ENCODE measurements at places on chromosomes 1 and 21.

DNA sequence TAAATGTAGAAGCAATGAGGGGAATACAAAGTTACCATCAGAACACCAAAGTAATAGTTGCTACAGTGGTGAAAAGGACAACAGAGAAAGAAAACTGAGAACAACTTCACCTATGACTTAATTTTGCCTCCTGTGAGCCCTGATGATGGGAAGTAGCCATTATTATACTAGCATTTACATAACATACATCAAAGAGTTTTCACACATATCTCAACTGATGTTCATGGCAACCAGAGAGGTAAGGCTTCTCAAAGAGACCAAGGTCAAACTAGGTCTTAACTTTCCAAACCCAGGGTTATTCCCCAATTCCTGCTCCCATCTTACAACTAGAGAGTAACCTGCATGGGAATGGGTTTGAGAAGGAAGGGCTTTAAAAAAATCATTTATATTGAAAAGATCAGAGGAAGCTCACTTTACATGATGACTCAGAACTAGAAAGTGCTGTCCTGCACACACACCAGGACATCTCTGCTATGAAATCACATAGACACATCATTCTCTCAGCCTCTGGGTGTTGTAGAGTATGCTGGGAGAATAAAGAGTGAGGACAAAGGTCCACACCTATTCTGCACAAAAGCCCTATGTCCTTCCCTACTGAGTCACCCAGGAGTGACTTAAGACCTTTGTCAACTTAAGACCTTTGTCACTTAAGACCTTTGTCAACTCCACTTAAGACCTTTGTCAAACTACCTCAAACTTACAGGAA is 179.7 kb downstream of the TNFSF18 start:
- DNase-seq = no peak

GRCh38 chr1:240385985-240386978 is 225.7 kb downstream of the GREM2 start:
- DNase-seq = peak; percentile 76

- DNase-seq = no peak
Measured at GRCh38 chr1:220272841-220273090, 513 bp upstream of the RAB3GAP2 start.

DNA sequence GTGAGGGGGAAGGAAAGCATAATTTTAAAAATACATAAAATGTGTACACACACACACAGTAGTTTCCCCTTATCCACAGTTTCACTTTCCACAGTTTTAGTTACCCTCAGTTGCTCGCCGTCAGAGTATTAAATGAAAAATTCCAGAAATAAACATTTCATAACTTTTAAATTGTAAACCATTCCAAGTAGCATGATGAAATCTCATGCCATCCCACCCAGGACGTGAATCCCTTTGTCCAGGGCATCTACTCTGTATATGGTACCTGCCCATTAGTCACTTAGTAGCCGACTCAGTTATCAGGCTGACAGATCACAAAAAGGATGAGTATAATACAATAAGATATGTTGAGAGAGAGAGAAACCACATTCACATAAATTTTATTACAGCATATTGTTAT is 36.2 kb downstream of the EPS15 start:
- peak; percentile 12 for DNase-seq

DNA sequence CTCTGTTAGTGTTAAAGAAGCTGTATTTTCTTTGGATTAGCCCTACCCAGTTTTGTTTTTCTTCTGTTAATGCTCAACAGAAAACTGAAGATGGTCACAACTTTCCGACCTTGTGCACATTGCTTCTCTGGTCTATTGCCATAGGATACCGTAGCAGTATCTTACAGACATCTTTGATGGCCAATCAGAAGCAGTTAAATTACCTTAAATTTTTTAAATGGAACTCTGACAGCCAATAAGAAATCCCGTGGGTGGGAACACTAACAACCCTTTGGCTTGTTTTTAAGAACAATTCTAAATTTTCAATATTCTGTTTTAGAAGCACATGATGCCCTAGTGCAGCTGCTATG is 17.2 kb downstream of the NFYC start:
- DNase-seq = peak; percentile 96

DNA sequence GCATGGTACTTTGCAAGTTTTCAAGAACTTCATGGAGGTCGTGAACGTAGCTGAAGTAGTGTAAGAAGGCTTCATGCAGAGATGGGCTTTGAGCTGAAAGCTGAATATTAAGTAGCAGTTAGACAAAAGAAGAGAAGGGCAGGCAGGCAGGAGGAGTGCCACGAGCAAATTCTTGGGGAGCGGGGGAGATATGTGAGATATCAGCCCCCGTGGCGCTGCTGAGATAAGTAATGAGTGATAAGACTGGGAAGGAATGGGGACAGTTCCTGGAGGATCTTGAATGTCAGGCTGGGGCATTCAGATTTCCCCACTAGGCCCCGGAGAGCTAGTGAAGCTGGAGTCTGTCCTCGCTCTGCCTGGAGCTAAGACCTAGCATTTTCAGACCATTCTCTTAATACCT is 27.9 kb upstream of the KIRREL1 start:
- no peak for DNase-seq

- peak; percentile 62 for DNase-seq
Measured at GRCh38 chr1:31243501-31244286, 4.0 kb upstream of the NKAIN1 start.

- DNase-seq = peak; percentile 3
Measured at GRCh38 chr1:34500451-34500850, 254.4 kb upstream of the GJB5 start.

GRCh38 chr1:116721039-116721405 is 33.2 kb upstream of the CD2 start:
- no peak for DNase-seq

GRCh38 chr1:176735201-176735600 is 272.2 kb downstream of the PAPPA2 start:
- no peak for DNase-seq

- no peak for DNase-seq
Measured at GRCh38 chr1:35486858-35487408, 70.3 kb downstream of the KIAA0319L start.

- no peak for DNase-seq
Measured at GRCh38 chr21:29825936-29826335, 113.9 kb downstream of the GRIK1 start.

DNA sequence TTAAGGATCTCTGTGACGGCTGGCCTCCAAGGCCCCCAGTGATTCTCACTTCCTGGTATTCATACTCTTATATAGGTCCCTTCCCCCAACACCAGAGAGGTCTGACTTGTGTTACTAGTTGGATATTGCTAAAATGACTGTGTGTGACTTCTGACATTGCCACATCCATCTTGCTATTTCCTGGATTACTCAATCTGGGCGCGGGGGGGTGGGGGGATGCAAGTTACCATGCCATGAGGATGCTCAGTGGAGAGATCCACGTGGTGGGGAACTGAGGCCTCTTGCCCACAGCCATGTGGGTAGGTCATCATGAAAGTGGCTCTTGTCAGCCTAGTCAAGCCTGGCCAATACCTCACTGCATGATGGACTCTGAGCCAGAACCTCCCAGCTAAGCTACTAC is 117.0 kb downstream of the UBE2U start:
- peak; percentile 68 for DNase-seq

- DNase-seq = no peak
Measured at GRCh38 chr1:114173680-114174079, 20.0 kb upstream of the SYT6 start.

- peak; percentile 48 for DNase-seq
Measured at GRCh38 chr1:164577291-164577690, 18.3 kb downstream of the PBX1 start.

- DNase-seq = no peak
Measured at GRCh38 chr1:15016526-15016925, 137.0 kb upstream of the TMEM51 start.

DNA sequence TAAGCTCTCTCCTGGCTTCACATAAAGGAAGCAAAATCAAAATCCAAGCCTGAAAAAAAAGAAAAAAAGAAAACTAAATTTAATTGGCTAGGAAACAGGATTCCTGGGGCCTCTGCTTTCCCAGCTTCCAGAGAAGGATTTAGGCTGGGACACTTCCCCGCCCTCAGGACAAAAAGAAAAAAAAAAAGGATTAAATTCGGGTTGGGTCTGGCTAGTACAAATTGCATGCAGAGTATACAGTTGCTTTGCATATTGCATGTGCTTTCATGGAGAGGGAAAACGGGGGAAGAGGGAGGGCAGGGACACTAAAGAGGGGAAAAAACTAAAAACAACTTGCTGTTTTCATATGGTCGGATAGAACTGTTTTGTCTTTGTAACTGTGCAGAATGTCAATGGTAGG is 42.7 kb downstream of the OLIG1 start:
- no peak for DNase-seq

GRCh38 chr1:151710187-151710840 is 6.3 kb downstream of the CELF3 start:
- DNase-seq = peak; percentile 47

DNA sequence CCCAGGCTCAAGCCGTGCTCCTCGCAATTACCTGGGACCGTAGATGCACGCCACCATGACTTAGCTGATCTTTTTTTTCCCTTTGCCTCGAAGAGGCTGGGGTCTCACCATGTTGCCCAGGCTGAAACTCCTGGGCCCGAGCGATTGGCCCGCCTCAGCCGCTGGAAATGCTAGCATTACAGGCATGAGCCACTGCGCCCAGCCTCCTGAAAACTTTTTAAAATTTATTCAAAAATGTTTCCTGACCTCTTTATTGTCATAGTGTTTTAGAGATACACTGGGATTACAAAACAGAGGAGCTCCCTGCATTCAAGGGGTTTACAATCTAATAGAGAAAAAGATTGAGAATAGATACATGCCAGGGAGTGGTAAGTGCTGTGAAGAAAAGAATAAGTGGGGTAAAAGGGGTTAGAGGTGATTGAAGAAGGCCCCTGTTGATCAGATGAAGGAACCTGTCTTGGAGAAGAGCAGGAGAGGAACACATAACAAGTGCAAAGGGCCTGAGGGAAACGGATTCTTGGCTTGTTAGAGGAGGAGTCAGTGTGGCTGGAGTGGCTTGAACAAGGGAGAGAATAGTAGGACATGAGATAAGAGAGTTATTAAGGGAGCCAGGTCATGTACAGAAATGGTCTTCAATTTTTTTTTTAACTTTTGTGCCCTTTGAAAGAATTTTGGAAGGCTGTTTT is 1.7 kb upstream of the TRIM33 start:
- no peak for DNase-seq

GRCh38 chr1:232635778-232636356 is 5.9 kb upstream of the SIPA1L2 start:
- DNase-seq = peak; percentile 77

GRCh38 chr1:48697066-48697707 is 79.5 kb downstream of the BEND5 start:
- DNase-seq = peak; percentile 32

DNA sequence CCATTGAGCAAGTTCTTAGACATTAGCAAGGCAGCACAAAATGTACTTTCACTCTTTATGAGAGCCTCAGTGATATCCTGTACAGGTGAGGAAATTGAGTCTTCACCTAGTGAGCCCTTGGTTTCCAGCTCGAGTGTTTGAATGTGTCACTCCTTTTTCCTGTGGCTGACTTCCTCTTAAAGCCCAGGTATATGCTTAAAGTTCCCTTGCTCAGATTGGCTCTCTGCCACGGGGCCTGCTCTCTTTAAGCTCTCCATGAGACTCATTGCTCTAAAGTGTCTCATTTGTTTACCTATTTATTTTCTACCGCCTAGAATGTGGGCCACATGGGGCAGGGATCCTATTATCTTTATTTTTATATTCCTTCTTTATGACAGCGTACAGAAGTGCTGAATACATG is 324.9 kb downstream of the SIPA1L2 start:
- DNase-seq = no peak

GRCh38 chr1:13702425-13703127 is 2.6 kb downstream of the PRDM2 start:
- DNase-seq = no peak

Measured in cardiac fibroblast (primary cell).